ENCODE measurements at places on chromosomes 7 and 10. TPM values are rescaled to one million over a fixed set of nuclear protein-coding genes. Genes with fewer than 3 reads are reported as not detected.

FZD8 gene
- total RNA-seq, result 16.1 TPM

CYP26C1 gene
- total RNA-seq, result not detected

GBX1 gene
- total RNA-seq, result not detected

STRIP2 gene
- total RNA-seq, result 0.33 TPM

FAM25G gene
- total RNA-seq, result not detected
